ENCODE measurements at places on chromosomes 7 and 10.

- no peak for DNase-seq
Observed at GRCh38 chr10:58778966-58779365, 266.3 kb downstream of the BICC1 start.

- peak; percentile 68 for DNase-seq
Observed at GRCh38 chr7:2715341-2716231, 27.6 kb downstream of the AMZ1 start.

DNA sequence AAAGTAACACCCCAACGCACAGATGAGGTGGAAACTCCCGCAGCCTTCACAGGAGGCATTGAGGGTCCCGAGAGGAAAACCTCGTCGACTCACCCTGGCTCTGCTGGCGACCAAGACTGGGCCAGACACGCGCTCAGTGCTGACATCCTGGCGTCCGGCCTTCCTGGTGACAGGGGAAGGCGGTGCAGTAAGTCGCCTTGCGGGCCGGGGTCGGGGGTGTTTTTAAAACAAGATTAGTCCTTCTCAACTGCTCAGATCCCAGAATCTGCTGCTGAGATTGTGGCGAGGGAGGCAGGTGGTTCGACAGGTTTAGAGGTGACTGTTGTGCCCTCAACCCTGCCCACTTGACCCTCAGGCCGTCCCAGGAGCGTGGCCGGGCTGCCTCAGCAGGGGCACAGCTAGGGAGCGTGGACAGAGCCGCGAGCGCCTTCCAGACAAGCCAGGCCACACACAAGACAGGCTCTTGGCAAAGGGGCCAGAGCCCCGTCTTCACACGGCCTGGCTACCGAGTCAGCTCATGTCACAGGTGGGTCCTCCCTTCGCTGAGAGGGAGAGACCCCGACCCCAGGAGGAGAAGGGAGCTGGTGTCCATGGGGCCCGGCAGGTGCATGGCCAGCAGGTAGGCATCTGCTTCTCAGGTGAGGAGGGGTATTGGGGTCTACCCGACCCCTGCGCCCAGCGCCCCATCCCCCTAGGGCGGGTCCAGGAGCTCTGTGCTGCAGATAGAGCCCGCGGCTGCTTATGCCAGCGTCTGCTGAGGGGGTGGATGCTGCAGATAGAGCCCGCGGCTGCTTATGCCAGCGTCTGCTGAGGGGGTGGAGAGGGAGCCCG lies 81.6 kb downstream of the DNAJB6 start:
- DNase-seq = no peak

DNA sequence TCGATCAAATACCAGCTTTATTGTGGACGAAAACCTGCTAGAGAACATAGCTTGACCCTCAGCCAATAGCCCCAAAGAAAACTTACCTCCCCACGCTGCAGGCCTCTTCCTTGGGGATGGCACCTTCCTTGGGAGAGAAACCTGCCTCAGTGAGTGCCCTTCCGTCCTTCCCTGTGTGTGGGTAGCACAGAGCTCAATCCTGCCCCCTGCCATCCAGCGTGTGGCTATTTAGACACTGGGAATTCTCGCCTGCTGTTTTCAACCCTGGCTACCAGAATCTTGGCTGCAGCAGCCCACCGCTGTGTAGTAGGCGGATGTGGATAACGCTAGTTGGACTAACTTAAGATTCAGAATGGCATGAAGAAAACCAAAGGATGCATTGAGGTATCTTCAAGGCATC lies 238.2 kb downstream of the TEX36 start:
- no peak for DNase-seq

DNA sequence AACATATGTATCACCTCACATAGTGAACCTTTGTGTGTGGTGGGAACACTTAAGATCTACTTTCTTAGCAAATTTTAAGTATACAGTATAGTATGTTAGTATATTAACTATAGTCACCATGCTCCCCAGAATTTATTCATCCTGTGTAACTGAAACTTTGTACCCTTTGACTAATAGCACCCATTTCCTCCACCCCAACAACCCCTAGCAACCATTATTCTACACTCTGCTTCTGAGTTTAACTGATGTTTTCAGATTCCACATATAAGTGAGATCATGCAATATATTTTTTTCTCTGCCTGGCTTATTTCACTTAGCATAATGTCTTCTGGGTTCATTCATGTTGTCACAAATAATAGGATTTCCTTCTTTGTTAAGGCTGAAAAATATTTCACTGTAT lies 6.9 kb upstream of the VWDE start:
- no peak for DNase-seq

DNA sequence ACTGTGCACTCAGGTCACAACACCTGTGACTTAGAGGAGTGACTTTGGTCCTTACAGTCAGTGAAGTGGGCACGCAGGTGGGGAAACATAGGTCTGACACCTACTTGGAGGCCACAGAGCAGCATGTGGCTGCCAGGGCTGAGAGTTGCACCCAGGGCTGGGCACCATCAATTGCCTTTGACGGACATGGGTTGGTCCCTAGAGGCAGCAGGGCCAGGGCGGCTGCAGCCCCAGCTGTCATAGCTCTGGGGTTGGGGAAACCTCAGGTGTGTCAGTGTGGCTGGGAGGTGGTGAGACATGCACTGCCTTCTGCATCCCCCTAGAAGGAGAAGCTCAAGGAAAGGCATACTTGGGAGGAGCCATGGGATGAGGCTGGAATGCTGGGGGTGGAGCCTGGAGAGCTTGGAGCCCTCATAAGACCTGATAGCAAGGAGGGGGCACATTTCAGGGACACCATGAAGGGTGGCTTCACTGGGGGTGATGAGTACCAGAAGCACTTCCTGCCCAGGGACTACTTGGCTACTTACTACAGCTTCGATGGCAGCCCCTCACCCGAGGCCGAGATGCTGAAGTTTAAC lies at the start of gene INMT:
TSS of gene INMT (plus strand) at position 440 of the 578 bp plus-strand sequence. CDS start at position 456, 16 bp downstream.
- no peak for DNase-seq

DNA sequence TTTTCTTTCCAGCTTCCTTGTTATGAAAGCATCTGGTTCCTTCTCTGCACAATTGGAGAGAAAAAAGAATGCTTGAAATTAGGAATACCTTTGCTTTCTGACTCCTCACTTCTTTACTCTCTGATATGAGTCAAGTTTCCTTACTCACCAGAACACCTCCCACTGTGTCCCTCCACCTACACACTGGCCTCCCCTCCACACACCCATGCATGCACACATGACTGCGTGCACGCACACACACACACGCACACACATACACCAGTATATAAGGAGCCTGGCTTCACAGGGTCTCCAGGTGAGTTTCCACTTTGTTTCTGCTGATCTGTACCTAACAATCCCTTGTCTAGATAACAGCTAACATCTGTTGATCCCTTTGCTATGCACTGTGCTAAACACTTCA lies 11.4 kb upstream of the PTER start:
- no peak for DNase-seq

GRCh38 chr7:20560325-20561180 lies 54.9 kb upstream of the ABCB5 start:
- DNase-seq = no peak

DNA sequence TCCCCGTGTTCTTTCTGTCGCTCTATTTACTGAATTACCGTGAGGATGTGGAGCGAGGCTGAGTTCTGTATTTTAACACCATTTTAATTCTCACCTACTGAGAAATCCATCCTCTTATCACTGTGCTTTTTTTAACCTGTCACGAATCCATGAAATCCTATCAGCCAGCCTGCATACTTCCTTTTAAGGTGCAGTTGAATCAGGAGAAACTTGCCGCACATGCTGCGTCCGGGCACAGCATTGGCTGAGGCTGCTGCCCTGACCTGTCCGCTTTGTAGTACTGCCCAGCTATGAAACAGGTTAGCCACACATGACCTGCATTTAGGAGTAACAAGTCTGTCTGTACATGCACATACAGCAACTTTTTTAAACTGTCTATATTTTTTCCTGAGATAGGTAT lies 82.5 kb downstream of the EGFR start:
- DNase-seq = no peak

DNA sequence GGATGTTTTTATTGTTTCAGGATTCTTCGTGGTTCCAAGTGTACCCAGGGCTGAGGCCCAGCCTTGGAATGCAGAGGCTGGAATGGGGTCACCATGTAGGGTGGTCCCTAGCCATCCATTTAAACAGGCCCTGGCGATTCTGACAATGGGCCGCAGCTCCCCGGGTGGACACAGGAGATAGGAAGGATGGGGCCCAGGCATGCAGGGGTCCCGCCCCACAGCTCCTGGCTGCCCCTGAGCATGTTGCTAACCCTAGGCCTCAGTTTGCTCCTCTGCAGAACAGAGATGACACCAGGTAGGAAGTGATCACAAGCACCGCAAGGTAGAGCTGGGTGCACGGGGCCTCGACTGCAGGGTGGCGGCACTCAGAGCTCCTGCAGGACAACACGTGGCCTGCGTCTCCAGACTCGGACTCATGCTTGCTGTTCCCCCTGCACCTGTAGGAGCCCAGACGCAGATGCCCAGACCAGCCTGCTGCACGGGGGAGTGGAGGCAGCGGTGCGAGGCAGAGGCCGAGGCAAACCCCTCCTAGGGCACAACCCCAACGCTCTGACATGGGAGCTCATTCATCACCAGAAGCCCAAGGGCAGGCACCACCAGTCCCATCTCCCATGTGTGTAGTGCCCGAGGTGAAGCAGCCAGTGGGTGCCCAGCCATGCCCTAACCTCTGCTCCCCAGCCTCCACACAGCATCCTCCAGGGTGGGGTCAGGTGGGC lies 25.5 kb downstream of the VIPR2 start:
- DNase-seq = no peak

DNA sequence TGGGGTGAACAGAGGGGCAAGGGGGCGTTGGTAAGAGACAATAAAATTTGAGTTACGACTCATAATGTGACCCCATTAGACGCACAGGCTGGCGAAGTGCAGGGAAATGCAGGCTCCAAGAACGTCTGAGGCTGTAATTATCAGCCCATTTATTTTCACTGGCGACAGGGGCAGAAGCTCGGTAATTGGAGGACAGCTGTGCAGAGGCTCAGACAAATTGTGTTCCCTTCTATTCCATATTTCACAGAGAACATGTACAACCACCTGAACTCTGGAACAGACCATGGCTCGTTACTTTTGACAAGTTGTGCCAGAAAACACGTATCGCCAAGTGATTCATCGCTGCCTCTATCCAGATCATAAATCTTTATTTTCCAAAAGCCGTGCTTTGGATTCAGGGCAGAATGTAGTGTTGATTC lies 137.3 kb upstream of the FRMD4A start:
- DNase-seq = no peak

- DNase-seq = no peak
Observed at GRCh38 chr10:58588673-58589265, 76.1 kb downstream of the BICC1 start.

- no peak for DNase-seq
Observed at GRCh38 chr10:7400068-7400715, 10.6 kb downstream of the SFMBT2 start.

- no peak for DNase-seq
Observed at GRCh38 chr7:46011501-46011900, 90.4 kb upstream of the IGFBP3 start.

DNA sequence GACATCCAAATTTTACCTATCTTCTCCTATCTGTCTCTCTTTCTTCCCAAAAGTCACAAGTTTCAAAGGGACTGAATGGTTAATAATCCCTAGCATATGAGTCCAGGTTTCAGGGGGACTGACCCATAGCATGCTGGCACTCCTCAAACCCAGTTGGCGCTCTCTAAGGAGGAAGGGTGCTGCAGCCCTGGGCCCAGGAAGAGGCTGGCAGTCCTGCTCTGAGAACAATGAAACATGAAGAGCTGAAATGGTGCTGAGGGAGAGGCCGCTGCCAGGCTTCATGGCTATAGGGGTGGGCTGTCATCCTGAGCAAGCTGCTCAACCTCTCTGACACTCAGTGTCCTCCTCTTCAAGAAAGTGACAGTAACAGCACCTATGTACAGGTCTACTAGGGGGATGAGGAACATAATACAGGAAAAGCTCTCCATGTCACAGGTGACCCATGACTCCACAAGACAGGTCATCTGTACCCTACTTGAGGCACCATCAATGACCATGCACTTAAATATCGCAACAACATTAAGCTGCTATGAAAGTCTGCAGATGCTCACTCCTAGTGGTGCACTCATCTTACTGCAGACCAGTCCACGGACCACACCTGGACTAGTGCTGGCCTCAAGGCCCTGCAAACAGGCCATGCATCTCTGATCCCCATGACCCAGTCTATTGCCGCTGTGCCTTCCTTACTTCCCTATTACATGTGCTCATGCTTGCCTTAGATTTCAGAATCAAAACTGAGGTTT lies 17.0 kb downstream of the COBL start:
- DNase-seq = no peak

DNA sequence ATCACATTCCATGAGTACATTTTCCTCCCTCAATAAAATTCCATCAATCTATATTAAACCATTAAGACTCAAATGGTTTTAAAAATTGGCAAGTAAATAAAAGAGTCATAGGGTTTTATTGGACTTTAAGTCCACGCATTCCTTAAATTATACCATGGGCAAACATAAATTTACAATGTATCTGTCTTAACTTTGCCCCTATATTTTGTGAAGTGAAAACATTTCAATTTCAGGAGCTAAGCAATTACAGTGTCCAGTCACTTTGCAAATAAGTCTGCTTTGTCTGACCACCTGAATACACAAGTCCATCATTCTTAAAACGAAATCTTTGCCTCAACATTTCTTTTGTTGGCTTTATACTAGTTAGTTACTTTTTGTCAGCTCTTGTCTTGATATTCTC lies 197.5 kb upstream of the SEMA3D start:
- no peak for DNase-seq

- DNase-seq = no peak
Observed at GRCh38 chr10:37960591-37961137, 15.8 kb downstream of the ZNF25 start.

- peak; percentile 60 for DNase-seq
Observed at GRCh38 chr7:43658718-43659548, 70.4 kb downstream of the COA1 start.

GRCh38 chr10:95552679-95553342 lies 8.4 kb downstream of the SORBS1 start:
- DNase-seq = no peak

DNA sequence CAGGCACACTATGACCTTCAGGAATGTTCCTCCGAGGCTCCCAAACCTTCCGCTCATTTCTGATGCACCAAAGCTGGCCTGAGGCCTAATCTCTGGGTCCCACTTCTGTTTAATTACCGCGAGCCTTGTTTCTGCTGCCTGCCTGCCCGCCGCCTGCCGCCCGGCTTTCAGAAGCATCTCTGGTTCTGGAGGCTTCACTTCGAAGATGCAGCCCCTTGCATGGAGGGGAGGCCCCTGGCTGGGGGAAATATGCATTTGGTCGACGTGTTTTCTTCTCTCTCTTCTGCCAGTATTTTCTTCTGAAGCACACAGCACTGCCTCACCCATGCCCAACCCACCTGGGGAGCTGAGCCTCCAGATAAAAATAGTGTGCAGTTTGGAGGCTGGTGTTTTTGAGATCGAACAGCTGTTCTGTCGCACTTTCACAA lies 166.9 kb downstream of the PAXIP1 start:
- no peak for DNase-seq

GRCh38 chr7:159172400-159172799 lies 27.7 kb upstream of the VIPR2 start:
- DNase-seq = no peak

DNA sequence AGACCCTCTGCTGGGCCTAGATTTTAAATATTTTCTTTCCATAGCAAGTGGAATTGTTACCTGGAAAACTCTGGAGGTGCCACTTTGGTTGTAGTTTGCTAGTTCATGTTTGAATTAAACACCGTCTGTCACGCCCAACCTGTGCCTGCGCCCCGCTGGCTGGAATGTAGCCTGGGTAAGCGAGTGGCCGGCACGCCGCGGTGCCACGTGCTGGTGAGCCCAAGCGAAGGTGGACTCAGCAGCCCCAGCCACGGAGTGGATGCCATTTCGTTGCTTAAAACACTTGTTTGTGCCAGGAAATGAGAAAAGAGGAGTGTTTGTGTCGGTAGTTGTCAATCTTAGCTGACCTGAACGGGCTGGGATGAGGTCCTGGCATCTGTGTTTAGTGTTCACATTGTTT lies 2.7 kb downstream of the GET4 start:
- no peak for DNase-seq

Measured in stimulated activated CD8-positive, alpha-beta memory T cell treated with anti-CD3 and anti-CD28 coated beads, Interleukin-4, amount 100 ng/mL, for 48 hours (primary cell).